ENCODE measurements at places on chromosomes 7 and 10. TPM values are rescaled to one million over a fixed set of nuclear protein-coding genes. Genes with fewer than 3 reads are reported as not detected.

ZNF365 gene
- 0.53 TPM for polyA plus RNA-seq

KCP gene
- polyA plus RNA-seq = 10.5 TPM

CYCS gene
- 183 TPM for polyA plus RNA-seq

RBM20 gene
- 4.7 TPM for polyA plus RNA-seq

ZNF37A gene
- 17.5 TPM for polyA plus RNA-seq

AFAP1L2 gene
- polyA plus RNA-seq = 42.2 TPM

ZNF138 gene
- 18.2 TPM for polyA plus RNA-seq

CALN1 gene
- polyA plus RNA-seq = 0.53 TPM

UCMA gene
- polyA plus RNA-seq = not detected

ADAP1 gene
- polyA plus RNA-seq = 13.9 TPM

LRRC4 gene
- polyA plus RNA-seq = 7.3 TPM

- no peak for DNase-seq
Measured at GRCh38 chr10:123140164-123140982, 4.6 kb downstream of the HMX3 start.

DNA sequence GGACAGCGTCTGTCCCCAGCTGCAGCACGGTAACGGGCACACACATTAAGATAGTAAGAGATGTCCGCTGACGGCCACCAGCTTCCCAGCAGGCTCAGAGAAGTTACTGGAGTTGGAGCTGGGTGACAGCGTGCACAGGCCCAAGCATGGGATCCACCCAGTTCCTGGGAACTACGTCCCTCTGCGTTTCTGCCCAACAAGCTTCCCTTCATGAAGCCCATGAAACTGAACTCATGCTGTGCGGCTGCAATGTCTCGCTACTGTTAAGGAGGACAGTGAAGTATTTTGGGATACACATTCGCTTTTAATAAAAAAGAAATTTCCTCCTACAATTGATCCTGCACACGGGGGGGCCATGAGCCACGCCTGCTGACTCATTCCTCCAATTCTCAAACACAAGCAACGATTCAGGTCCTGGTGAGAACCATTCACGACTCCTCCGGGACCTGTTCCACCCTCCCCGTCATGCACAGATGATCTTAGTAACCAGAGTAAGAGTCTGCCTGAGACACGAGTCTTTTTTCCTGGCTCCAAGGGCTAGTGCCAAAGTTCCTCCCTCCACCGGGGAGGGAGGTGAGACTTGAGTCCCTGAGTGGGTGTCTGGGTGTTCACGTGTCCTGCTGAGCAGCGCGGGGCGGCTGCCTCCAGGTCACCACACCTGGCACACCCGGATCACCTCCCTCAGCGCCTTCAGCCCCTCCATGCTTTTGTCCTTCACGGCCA lies 2.6 kb downstream of the PSMG3 start:
- DNase-seq = no peak

GRCh38 chr7:26367219-26367711 lies 75.6 kb downstream of the SNX10 start:
- DNase-seq = no peak

GRCh38 chr7:79347351-79347750 lies 106.1 kb downstream of the MAGI2 start:
- DNase-seq = no peak

DNA sequence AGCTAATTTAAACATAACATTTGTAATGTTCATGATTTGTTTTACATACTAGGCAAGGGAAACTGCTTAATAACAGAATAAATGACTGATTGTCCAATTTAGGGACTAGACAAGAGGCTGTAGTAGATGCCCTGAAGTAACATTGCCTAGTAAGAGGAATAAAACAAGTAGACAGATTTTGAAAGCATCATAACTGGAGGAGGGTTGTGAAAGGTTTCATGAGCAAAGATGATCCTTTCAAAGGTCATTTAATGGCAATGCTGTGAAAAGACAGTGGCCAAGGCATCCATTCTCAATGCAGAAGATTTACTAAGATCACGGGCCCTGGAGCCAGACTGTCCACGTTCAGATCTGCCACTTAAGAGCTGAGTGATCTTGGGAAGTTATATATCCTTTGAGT lies 44.8 kb upstream of the HHEX start:
- no peak for DNase-seq

- no peak for DNase-seq
Measured at GRCh38 chr10:130905386-130905785, 406.1 kb downstream of the TCERG1L start.

GRCh38 chr10:5355594-5356301 lies 9.0 kb upstream of the UCN3 start:
- DNase-seq = no peak

- DNase-seq = no peak
Measured at GRCh38 chr10:67839951-67840350, 2.0 kb upstream of the DNAJC12 start.

GRCh38 chr7:71695186-71695585 lies 563.2 kb downstream of the GALNT17 start:
- no peak for DNase-seq

DNA sequence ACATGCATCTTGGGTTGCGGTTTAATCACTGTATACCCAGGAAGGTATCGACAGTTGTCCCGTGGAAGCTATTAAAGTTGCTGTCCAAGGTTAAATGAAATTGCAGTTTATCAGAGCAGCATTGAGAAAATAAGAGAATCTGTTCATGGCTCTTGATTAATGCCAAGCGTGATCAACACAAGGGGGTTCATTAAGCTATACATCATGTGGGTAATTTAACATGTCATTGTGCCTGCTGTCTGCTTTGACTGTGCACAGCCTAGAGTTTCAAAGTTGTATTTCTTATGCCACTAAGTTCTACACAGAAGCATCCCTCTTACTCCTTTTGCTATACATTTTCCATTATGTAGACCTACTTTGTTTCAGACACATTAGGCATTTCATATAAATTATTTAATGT lies 74.8 kb upstream of the SP8 start:
- DNase-seq = no peak

- no peak for DNase-seq
Measured at GRCh38 chr10:128596906-128597305, 470.7 kb upstream of the MKI67 start.

DNA sequence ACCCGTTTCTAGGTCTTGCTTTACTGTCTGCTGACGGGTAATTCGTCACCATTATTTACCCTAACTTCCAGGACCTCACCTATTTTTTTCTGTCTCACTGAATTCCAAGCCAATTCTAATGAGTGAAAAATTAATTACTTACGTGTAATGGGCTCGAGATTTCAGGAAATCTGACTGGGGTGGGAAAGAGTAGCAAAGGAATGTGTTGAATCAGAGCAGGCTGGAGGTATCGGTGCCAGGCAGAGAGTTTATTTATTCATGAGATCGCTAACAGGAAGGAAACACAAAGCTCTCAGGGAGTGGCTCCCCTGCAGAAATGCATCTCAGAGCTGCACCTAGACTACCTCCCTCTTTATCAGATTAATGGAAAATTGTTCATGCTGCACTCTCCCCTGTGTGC lies 4.0 kb upstream of the DIP2C start:
- no peak for DNase-seq

DNA sequence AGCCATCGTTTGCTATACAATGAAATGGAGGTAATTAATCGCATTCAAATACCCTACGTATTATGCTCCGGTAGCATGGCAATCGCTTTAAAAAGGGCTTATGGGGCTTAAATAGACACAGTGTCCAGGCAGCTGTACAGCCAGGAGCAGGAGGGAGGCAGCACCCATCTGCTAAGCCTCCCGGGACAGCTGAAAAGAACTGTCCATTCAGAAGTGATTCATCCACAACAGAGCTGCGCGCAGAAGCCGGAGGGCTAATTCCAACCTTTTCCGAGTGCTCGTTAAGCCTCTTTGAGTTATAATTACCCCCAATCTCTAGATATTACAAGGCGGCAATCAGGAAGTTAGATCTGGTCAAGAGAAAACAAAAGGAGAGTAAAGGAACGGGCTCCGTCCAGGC lies 58.3 kb downstream of the DPYSL4 start:
- DNase-seq = no peak

- no peak for DNase-seq
Measured at GRCh38 chr10:46077141-46077554, 31.1 kb upstream of the MSMB start.

DNA sequence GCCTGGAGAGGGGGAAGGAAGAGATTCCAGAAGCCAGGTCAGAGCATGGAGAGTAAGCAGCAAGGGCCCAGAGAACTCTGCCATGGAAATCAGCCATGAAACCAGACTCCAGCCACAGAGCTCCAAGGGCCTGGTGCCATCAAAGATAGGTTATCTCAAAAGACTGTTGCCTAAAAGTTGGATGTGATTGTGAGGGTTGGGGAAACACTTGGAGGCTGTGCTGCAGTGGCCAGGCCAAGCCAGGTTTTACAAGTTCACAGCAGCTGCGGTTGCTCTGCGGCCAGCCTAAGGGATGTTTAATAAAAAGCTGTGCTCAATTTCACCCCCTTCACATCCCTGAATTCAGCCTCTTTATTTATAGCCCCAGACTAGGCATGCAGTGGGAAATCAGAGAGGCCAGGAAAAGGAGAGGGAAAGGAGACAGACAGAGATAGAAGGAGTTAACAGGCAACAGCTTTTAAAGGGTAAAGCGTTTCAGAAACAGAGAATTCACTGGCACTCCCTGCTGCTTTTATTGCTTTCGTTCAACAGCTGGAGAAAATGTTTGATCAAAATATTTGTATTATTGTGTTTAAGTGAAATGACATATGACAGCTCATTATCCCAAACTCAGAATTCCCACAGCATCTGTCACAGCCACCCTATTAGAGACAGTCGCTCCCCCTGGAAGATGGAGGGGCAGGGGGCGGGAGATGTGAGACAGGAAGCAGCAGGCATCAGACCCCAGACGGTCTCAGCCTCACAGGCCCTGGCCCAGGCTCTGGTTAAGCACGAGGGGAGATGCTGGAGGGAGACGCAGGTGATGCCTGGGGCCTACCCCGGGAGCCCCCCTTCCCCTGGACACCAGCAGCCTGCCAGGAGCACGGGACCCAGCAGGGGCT lies 140.1 kb downstream of the GLI3 start:
- no peak for DNase-seq

DNA sequence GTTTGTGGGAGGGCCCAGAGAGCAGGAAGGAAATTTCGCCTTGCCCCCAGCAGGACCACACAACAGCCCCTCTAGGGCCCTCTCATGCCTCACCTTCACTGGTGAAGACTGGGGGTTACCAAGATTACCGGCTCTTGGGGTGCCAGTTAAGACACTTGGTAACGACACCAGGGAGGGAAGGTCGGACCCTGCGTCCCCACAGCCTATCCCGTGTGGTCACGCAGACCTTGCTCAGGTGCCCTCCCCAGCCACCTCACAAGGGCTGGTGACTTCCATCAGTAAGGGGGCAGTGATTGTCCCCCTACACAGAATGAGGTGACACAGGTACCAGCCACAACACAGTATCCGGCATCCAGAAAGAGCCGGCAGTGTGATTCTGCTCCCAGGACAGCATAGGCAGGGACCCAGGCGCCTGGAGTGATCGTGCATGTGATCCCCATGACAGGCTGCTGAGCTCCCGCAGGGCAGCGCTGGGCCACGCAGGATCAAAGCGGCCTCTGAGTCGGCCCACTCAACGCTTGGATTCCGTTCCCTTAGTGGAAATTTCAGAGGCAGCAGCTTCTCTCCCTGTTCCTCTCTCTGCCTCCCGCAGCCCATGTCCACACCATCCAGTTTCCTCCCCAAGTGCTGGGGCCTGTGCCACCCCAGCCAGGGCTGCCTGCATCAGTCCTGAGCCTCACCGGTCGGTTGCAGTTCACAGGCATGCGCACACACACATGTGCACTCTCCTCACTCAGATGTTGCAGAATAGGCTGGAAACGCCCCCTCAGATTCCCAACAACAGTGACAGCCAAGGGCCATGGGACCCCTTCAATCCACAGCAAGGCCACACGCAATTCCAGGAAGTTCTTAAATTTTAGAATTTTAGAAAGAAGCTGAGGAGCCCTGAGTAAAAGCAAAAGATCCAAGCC lies 35.8 kb downstream of the CAMK2B start:
- DNase-seq = no peak

DNA sequence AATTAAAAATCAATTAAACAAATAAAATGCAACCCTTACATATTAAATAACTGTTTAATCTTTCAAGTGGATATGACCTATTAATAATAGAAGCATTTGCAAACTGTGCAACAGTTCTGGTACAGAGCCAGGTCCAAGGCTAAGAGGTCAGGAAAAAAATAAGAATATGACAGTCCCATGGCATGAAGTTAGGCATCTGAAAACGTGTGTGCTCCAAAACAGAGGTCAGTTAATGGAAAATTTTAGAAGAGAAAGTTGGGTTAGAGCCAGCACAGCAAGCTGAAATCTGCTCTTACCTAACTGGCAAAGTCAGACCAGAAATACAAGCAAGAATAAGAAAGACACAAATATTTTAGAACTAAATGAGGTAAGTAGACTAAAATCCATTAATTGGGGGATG lies 757.7 kb downstream of the GRM8 start:
- DNase-seq = no peak

DNA sequence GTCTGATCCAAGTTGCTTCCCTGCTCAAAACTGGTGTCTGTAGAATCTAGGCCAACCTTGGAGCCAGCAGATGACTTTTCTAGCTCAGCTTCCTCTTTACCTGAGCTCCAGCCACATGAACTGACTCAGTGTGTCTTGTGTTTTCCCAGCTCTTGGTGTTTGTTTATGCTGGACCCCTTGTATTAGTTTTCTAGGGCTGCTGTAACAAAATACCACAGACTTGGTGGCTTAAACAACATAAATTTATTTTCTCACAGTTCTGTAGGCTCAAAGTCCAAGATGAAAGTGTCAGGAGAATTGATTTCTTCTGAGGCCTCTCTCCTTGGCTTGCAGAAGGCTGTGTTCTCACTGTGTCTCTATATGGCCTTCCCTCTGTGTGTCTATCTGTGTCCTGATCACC lies 45.1 kb downstream of the LRMDA start:
- no peak for DNase-seq

DNA sequence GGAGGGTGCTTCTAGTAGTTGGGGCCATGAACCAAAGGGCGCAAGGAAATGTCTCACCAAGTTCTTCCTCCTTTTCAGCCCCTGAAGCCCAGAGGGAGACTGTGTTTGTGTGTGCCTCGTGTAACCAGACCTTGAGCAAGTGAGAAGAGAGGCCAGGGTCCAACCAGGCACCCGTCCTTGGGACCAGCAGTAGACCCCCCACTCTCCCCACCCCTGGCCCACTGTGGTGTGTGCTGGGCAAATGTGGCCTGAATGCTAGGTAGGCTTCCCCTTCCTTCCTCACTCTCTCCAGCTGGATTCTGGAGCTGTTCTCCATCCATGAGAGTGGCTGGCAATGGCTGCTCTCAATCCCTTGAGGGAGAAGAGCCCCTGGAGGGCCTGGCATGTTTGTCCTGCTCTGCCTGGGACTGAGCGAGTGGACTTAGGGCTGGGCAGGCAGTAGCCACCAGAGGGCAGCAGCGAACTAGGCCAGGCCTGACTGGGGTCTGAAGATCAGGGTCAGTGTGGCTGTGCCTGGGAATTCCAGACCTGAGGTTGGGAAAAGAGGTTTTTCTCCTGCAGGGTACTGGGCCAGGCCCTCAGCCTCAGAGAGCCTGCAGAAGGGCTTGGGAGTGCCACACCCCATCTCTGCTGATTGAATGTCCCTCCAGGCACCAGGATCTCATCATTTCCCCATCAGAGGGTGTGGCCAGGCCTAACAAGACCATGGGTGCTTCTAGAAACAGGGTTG lies 12.5 kb downstream of the SFRP5 start:
- no peak for DNase-seq

- no peak for DNase-seq
Measured at GRCh38 chr7:89584896-89585295, 569.4 kb upstream of the STEAP1 start.

Measured in right renal cortex interstitium (tissue), 3 donors.